ENCODE measurements at places on chromosomes 4 and X. TPM values are rescaled to one million over a fixed set of nuclear protein-coding genes. Genes with fewer than 3 reads are reported as not detected.

DNA sequence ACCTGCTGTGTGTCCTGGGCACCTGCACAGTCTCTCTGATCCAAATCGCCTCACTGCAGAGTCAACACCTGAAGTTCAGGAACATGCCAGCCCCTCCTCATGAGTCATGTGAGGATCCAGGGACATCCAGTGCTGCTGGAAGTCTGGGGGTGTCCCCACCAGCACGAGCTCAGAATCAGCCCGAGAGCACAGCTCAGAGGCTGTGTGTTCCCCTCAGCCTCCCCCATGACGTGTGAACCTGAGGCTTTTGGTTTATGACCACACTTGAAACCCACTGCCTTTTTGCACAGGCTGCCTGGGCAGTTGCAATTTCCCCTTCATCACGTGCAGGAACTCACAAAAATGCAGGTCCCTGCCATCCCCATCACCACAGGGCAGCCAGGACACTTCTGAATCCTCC is 47.1 kb downstream of the PPP2R2C start:
- no peak for DNase-seq

Gene DNAAF6
- 1.2 TPM for total RNA-seq

DNA sequence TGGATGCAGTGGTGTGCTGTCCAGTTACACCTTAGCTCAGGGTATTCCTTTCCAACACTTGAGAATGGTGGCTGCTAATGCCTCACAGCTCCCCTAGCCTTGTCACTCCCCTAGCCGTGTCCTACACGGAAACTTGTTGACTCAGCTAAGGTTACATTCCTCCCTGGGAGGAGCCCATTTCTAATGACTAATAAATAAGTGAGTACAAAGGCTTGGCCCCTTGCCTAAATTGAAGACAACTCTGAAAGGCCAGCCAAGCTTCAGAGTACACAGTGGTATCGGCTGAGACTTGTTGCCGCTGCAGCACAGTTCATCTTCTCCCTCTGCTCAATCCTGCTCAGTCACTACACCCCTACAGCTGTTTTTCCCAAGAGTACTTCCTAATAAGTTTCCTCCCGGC is 21.2 kb upstream of the SLC25A31 start:
- no peak for DNase-seq

Gene CDX4
- total RNA-seq: not detected

DNA sequence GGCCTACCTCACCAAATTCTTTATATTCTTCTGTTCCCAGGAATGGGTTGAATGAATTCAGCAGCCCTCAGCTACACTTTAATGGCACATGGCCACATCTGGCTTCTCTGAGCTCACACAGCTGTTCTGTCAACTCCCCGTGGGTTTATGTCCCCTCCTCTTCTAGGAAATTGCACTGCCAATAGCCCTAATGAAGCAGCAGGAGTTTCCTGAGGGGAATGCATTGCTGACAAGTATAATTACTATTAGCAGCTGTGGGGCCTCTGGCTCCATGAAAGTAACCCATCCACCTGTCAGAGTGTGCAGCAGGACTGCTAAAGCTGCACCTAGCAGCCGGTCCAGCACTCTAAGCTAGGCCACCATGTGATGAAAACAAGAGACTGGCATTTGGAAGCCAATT is 50.3 kb downstream of the FTHL17 start:
- no peak for DNase-seq

DNA sequence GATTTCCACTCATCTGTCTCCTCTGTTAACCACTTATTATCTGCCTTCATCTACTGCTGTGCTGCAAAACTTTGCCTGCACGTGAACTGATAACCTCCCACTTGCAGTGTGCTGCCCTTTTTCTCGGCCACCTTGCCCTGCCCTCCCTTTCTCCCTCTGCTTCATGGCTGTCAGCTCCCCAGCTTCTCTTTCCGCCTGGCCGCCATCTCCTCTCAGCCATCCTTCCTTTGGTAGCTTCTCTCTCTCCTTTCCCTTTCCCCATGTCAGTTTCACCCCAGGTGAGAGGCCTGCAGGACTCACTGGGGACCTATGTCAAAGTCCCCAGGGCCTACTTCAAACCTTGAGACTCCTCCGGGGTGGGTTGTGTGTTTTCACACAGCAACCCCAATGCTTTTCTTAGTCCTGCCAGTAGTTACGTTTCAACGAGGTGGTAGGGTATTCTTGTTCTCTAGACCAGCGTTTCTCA is 6.6 kb downstream of the MSL3 start:
- no peak for DNase-seq

DNA sequence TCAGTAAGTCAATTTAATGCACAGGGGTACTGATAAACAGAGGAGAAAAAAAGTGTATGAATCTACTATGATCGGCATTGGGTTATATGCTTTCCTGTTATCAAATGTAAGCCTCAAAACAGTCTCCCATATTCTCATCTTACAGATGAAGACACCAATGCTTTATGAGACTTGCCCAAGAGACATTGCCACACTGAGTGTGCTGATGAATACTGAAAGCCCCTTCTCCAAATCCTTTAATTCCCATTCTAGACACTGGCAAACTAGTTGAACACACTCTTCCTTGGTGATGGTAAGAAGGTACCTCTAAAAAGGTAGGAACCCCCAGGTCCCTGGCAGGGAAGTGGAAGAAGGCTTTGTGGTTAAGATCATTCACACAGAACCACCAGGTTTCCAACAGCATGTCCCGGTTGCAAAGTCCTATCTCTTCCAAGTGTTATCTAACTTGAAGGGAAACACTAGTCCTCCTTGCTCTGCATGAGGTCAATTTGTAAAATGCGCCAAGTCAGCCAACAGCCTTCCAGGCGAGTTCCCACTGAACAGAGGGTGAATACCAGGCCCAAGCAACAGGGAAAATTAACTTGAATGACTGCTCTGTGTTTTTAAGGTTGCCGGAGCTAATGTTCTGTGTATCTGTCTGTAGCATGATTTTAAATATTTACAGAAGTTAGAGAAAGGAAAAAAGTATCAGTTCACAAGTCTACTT is 5.1 kb downstream of the SETD7 start:
- no peak for DNase-seq

Measured in endothelial cell (in vitro differentiated cells).